CD4-positive, alpha-beta T cell (primary cell): ENCODE measurements at places on chromosomes 6 and 20. TPM values are rescaled to one million over a fixed set of nuclear protein-coding genes. Genes with fewer than 3 reads are reported as not detected.
A peak's percentile ranks its signal among the peaks of the same experiment; 100 is the strongest.

Gene PPP1R14C
- total RNA-seq = not detected

Gene LY86
- 2.1 TPM for total RNA-seq

DNA sequence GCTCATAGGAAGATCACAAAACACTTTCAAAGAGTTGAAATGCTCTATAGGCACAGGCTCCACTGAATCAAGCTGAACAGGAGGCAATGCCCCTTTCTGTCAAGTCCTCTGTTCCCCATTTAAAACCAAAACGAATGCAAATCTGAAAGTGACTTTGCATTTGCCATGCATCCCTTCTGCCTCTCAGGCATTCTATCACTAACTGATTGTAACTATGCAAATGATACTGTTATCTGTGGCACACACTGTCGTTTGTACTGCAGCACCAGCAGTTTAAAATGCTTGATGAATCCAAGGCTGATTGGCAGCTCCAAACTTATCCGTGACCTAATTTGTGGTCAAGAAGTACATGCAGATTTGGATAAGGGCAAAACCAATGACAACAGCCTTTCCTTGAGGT lies 1067.5 kb upstream of the MAP3K7 start:
- no peak for DNase-seq

- no peak for DNase-seq
These were observed 32.8 kb downstream of the PRDM1 start for GRCh38 chr6:106118835-106119431.

GRCh38 chr20:50824137-50824536 lies 29.3 kb downstream of the BCAS4 start:
- DNase-seq = no peak

DNA sequence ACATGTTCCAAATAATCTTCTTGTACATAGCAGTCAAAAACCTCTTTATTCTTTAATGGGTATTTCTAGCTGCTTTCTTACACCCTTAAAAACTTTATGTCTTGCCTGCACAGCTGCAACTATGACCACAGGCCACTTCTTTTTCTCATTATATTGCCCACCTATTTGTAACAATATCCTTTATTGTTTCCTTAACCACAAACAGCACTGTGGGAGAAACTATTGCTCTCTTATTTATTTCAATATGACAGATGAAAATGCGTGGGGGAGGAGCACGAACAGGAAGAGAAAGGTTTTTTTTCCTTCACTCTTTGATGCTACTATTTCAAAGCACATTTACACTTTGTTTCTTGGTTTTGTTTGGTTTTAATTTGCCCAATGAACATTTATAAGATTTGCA lies 253.5 kb downstream of the GJA1 start:
- peak; percentile 5 for DNase-seq
